ENCODE measurements at places on chromosomes 16 and 17.

- no peak for DNase-seq
Measured at GRCh38 chr16:81165411-81166097, 69.4 kb upstream of the GCSH start.

- no peak for DNase-seq
Measured at GRCh38 chr17:5719976-5720375, 135.7 kb upstream of the NLRP1 start.

- DNase-seq = no peak
Measured at GRCh38 chr17:9948928-9949327, 43.9 kb upstream of the RCVRN start.

DNA sequence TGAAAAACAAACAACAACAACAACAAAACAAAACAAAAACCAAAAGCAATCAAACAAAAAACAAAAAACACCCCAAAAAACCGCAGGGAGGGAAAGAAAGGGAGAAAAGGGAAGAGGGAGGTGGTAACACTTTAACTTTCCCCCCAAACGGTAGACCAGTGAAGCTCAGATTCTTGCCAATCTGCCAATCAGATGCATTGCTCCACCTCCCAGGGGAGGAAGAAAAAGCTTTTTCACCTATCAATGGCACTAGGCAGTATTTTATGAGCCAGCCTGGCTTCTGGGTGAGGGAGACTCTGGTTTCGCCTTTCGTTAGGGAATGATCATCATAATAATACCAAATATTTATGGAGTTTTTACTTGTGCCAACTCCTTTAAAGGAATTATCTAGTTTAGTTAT lies 94.1 kb downstream of the GPR139 start:
- no peak for DNase-seq

DNA sequence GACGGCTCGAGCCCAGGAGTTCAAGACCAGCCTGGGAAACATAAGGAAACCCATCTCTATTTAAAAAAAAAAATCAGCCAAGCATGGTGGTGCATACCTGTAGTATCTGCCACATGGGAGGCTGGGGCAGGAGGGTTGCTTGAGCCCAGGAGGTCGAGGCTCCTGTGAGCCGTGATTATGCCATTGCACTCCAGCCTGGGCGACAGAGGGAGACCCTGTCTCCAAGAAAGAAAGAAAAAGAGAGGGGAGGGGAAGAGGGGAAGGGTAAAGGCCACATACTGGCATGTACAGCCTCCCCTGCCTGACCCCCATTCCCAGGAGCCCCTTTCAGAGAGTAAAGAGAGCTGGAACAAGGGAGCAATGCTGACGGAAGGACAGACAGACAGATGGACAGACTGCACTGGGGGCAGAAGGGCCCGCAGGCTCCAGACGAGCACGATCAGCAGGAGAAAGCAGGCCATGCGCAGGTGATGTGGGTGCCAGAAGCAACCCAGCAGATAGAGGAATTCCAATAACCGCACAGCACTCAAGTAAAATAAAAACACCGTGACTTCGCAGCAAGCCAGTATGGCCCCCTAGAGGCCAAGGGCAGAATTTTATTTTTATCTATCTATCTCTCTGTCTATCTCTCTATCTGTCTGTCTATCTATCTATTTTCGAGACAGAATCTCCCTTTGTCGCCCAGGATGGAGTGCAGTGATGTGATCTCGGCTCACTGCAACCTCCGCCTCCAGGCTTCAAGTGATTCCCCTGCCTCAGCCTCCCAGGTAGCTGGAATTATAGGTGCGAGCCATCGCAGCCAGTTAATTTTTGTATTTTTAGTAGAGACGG lies 27.1 kb upstream of the SNN start:
- peak; percentile 66 for DNase-seq

GRCh38 chr17:34403006-34403405 lies 40.0 kb upstream of the CCL1 start:
- no peak for DNase-seq

DNA sequence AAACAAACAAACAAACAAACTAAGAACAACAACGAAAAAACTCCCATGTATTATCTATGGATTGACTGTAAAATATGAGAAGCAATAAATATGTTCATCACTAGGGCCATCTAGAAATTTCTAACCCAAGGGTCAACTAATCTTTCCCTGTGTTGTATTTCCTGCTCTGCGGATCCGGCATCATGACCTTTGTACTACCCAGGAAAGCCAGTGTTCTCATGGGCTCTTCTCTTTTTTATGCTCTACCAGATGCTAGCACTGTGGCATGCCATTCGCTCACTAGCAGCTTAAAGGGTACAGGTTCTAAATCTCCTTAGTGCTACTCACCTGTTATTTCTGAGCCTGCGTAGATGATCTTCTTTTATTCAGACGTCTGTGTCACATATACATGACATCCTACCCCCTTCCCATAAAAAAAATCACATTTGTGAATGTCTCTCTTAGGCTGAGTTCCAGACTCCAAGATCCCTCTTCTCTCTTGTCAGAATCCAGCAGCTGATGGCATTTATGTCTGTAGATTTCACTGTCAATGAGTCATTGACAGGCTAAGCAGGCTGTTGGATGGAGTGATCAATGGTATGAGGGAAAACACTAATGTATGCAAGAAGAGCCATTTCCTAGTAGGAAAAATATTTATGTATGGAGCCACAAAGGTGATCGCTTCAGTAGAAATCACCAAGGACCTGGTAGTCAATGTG lies 100.0 kb downstream of the WWOX start:
- DNase-seq = no peak

DNA sequence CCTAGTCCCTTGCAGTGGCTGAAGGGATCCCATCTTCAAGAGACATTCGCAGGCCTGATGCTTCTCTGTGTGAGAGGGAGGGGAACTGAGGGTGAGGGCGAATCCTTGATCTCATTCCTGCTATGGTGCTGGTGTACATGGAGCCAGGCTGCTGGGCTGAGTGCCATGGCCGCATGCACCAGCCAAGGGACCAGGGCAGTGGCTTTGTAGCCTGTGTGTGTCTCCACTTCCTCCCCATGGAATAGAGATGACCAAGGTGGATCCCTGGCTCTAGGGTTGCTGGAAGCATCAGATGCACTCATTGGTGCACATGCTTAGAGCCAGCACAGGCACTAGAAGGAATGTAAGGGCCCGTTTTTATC lies 195.0 kb downstream of the FOXL1 start:
- no peak for DNase-seq

- DNase-seq = no peak
Measured at GRCh38 chr16:51557670-51558069, 406.6 kb upstream of the SALL1 start.

DNA sequence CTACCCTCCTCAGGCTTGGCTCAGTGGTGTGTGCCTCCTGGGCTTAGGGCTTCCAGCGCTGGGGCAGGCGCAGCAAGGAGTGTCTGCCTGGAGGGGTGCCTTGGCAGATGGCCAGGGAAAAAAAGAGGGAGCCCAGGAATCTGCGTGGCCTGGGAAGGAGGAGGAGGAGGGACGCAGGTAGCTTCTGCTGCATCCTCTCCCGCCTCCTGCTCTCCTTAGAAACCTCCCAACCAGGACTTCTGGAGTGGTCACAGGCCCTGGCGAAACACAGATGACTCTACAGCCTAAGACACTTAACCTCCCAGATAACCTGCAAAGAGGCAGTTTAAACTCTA lies 7.3 kb upstream of the BCAR1 start:
- DNase-seq = no peak

- DNase-seq = no peak
Measured at GRCh38 chr16:87304951-87305350, 12.2 kb downstream of the C16orf95 start.

DNA sequence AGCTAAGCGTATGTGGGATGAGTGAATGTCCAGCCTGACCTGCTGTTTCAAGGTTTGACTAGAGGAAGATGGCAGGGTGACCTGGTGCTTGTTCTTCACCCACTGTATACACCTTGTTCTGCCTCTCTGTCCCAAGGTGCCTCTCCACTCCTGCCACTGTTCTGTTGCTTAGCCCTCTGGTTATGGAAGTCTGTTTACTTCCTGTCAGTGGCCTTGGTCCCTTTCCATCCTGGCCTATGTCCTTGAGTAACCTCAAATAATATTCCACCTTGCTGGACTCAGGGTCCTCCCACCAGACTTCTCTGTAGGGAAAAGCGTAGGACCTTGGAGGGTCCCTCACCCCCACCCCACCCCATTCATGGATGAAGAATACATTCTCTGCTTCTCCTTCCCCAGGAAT lies 73.2 kb upstream of the SALL1 start:
- DNase-seq = no peak

DNA sequence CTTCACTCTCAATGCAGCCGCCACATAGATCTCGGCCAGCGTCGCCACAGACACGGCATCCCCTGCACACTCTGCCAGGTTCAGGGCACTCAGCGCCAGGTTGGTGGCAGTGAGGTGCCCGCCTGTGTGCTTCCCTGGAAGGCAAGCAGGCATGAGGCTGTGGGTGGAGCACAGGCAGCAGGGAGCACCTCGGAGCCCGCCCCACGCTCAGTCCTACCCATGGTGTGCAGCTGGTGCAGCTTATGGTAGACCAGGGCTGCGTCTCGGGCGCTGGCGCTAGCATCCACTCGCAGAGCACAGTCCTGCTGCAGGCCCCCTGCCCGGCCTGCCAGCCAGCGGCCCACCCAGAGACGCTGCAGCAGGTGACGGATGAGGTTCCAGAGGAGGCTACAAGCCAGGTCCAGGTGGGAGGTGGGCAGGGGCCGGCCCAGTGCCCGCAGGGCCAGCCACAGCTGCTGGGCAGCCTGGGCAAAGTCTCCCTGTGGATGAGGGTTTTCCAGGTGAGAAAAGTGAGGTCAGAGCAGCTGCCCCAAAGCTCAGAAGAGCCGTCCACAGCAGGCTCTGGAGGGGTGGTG lies 20.5 kb downstream of the SREBF1 start:
- DNase-seq = no peak

DNA sequence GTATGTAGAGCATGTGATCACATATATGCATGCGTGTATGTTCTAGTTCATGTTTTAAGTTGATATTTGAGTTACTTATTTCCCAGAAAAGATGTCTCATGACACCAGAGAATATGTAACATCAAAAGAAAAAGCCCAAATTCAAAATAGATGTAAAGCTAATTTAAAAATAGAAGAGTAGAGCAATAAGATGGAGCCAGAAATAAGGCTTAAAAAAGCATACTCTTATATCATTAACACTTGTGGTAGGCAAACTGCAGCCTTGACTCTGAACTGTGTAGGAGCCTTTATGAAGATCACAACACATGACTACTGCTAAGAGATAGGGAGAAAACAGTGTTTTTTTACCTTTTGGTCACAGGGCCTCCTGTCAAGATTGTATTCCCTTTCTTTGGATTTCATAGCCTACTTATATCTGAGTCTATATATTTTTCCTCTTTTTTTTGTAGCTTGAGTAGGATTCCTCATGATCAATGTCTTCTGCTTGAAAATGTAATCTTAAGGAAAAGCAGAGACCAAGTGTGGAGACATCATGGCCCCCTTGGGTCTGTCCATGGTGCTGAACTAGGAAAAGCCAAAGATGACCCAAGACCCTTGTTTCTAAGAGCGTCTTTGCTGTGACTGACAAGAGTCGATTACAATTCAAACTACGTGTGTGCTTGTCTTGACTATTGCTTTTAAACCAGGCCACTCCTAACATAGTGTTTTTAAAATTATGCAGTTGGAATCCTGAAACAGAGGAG lies 390.4 kb downstream of the SHISA9 start:
- DNase-seq = no peak

- DNase-seq = no peak
Measured at GRCh38 chr16:19532601-19533000, 8.9 kb downstream of the CCP110 start.

- no peak for DNase-seq
Measured at GRCh38 chr17:67440277-67441051, 63.4 kb downstream of the PITPNC1 start.

- DNase-seq = no peak
Measured at GRCh38 chr16:56312556-56312955, 112.8 kb downstream of the AMFR start.

DNA sequence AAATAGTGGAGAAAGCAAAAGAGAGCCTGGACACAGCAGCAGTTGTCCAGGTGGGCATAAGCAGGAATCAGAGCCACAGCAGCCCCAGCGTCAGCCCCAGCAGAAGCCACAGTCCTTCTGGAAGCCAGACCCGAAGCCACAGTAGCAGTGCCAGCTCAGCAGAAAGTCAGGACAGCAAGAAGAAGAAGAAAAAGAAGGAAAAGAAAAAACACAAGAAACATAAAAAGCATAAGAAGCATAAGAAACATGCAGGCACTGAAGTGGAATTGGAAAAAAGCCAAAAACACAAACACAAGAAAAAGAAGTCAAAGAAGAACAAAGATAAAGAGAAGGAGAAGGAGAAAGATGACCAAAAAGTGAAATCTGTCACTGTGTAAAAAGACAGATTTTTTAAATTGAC lies 32.7 kb downstream of the RBBP6 start:
- DNase-seq = no peak

DNA sequence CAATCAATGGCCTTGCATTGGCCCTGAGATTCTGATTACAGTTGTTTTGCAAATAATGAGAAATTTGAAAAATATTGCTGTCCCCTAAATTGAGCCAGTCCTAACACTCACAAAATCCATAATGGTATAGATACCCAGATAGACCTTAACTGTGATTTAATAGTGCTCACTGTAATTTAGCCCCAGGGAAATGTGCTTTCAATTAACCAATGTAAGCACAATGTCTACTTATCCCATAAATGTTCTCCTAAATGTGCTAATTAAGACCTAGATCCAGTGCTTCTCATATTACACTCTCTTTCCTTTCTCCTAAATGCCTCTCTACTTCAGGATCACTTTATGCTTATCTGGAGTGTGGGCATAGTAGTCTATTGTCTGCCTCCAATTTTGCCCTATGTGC lies 417.8 kb upstream of the CCL2 start:
- no peak for DNase-seq

DNA sequence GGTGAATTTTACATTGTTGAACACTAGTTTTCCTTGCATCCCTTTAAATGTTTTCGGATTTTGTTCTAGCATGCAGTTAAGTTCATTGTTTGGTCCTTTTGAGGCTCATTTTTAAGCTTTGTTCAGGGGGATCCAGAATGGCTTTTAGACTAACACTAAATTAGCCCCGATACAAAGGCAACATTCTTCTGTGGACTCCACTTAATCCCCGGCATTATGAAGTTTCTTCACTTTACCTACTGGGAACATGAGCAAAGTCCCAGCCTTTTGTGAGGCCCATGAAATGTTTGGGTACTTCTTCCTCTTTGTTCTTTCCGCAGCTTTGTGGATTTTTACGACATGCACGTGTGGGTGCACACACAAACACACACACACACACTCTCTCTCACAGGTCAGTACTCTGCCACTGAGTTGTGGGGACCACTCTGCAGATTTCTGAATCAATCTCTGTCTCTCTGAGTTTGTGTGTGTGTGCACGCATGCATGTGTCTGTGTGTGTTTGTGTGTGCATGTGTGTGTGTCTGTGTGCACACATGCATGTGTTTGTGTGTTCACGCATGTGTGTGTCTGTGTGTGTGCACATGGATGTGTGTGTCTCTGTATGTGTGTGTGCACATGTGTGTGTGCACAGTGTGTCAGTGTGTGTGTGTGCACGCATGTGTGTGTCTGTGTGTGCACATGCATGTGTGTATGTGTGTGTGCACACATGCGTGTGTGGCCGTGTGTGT lies 240.4 kb upstream of the TNRC6C start:
- no peak for DNase-seq

GRCh38 chr17:43839670-43840108 lies 6.7 kb upstream of the MPP3 start:
- DNase-seq = no peak
